Transverse colon (tissue), 4 donors: ENCODE measurements at places on chromosomes 6 and 20. TPM values are rescaled to one million over a fixed set of nuclear protein-coding genes. Genes with fewer than 3 reads are reported as not detected.

GRCh38 chr6:75012018-75012417, 193.8 kb downstream of the COL12A1 start:
- DNase-seq: no peak

- DNase-seq: no peak
Measured at GRCh38 chr6:44007818-44008621, 119.2 kb downstream of the MRPL14 start.

The ENPP4 gene
- total RNA-seq: 15.7 TPM

- DNase-seq: no peak
Measured at GRCh38 chr6:35084511-35085203, 56.5 kb downstream of the TCP11 start.

- no peak for DNase-seq
Measured at GRCh38 chr6:52283111-52283510, 1.4 kb downstream of the MCM3 start.

The IL17A gene
- total RNA-seq: not detected

The VGLL2 gene
- not detected for total RNA-seq

The FGD2 gene
- 40.0 TPM for total RNA-seq

The TCP11 gene
- total RNA-seq: not detected

DNA sequence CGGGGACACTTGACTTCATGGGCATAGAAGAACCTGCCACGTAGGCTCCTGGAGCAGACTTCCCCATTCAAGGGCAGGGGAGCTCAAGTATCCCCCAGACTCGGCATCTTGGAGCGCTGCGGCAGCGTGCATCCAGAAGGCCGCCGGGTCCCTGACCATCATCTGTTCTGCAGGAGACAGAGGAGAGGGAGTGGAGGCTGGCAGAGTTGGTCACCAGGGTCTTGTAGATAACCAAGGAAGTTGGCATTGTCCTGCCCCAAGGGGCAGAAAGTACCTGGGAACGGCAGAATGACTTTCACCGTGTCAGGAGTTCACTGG, 82.8 kb downstream of the TCP11 start:
- no peak for DNase-seq

The TAF4 gene
- total RNA-seq: 39.5 TPM

- peak; percentile 62 for DNase-seq
Measured at GRCh38 chr6:340991-341827, 48.9 kb downstream of the DUSP22 start.

The MOG gene
- total RNA-seq: not detected

- no peak for DNase-seq
Measured at GRCh38 chr6:89925826-89926225, 31.6 kb downstream of the GJA10 start.

- no peak for DNase-seq
Measured at GRCh38 chr6:14422917-14423316, 305.3 kb downstream of the CD83 start.

DNA sequence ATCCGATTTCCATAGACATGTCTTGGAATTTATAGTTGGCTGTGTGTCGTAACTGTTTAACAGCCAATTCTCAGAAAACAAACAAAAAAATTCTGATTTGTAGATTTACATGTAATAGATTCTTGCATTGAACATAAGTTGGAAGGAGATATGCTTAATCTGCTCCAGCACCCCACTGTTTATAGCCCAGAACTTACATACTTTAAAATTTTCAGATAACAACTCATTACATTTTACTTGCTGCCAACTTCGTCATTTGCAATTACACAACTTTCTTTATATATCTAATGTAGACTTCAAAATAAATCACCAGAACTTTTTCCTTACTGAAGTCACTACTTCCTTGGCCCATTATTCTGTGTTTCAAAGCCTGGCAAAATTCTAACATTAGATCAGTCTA, 472.3 kb upstream of the EYS start:
- DNase-seq: no peak

The PDE7B gene
- 2.1 TPM for total RNA-seq

GRCh38 chr20:20188647-20189046, 136.3 kb downstream of the CFAP61 start:
- no peak for DNase-seq

- no peak for DNase-seq
Measured at GRCh38 chr6:151811081-151811480, 3.6 kb downstream of the ESR1 start.

The ZFAND3 gene
- 20.5 TPM for total RNA-seq

GRCh38 chr6:120405947-120406346, 928.3 kb downstream of the TBC1D32 start:
- DNase-seq: no peak

DNA sequence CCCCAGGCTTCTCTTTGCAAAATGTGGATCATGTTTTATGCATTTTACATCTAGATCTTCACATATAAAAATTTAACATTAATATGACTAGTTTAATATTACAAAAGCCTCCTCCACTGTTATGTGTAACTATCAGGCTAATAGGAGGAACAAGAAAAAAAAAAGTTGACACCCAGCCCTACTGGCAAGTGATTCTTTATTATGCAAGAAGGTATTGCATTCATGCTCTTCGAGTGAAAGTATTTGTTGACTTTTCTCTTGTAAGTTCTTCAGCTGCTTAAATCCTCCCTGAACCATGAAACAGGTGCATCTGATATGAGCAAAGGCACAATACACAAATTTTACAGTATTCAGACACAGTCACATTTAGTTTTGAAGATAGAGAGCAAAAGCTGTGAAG, 716 bp upstream of the HLA-DQB2 start:
- DNase-seq: no peak

GRCh38 chr20:15818651-15819071, 754.6 kb downstream of the KIF16B start:
- DNase-seq: no peak

DNA sequence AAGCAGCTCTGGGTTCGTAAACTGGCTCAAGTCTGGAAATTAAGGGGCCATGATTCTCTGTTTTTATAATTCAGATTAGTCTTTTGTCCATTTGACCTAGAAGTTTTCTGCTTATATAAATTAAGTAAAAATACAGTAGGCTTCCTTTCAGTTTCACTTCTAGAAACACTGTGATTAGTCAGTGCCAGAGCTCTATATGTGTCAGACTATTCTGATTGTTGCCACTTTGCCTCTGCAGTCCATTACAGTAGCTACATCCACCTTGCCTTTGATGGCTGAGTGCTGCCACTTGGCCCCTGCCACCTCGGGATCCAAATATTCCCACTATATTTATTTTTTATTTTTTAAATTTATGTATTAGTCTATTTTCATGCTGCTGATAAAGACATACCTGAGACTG, 7.9 kb downstream of the ZC2HC1B start:
- DNase-seq: no peak

GRCh38 chr6:24566020-24566767, 71.4 kb downstream of the ALDH5A1 start:
- no peak for DNase-seq

- DNase-seq: no peak
Measured at GRCh38 chr6:55142610-55143009, 31.7 kb upstream of the HCRTR2 start.

DNA sequence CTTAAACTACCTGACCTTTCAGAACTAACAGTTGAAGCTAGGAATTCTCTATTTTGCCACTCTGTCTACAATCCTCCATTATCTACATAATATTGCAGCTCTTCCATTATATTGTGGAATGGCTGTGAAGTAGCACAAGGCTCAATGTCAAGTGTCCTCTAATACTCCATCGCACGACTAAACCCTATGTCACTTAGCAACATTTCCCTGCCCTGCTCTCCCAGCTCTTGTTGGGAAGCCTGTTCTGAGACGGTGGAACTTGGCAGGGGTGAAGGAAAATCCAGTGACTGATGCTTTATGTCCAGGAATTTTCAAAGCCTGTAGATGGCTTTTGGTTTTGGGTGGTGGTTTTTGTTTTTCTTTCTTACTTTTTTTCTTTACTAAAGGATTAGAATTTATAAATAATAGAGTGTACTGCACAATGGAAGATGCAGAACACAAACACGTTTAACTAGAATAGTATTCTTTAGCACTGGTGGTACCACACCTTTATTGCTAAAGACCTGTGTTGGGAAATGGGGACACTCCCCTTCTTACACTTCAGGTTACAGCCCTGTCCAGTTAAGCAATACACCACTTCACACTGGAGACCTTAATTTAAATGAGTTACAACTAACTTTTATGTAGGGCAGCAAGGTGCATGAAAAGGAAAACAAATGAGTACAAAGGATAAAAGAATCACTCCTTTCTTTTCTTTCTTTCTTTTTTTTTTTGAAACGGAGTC, 20.7 kb upstream of the AMD1 start:
- DNase-seq: no peak

The SLC22A16 gene
- not detected for total RNA-seq

DNA sequence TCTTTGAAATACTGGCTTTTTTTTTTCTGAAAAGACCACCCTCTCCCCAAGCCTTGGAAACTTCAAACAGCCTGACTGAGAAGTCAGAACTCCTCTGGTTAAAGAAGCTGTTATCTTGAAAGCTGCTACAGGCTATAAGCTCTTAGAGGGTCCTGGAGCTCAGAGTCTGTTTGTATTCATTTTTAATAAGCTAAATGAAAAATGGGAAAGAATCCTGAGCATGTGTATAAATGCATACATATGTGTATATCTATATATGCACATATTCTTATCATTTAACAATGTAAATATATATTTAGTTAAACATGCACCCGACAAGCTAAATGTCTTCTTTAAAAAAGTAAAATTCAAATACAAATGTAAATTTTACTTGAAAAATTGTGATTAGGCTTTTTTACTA, 494.9 kb upstream of the POU3F2 start:
- no peak for DNase-seq

GRCh38 chr6:144127097-144127496, 23.2 kb upstream of the STX11 start:
- DNase-seq: no peak

DNA sequence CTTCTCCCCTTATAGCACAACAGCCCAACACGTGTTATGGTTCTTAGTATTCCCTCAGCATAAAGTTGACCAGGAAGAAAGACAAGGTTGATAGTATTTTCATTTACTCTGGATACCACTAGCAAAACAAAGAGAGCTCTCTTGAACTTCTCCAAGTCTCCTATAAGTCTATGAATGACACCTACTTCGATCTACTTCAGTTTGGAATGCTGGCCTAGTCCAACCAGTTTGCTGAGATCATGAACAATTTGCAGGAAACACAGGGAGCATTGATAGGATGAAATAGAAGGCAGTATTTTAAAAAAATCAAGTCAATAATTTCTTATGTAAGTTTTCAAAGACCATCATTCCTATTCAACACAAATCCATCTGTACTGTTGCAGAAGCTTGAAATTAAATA, 93.6 kb downstream of the GJA10 start:
- DNase-seq: no peak
